ENCODE measurements at places on chromosomes 1 and 21. TPM values are rescaled to one million over a fixed set of nuclear protein-coding genes. Genes with fewer than 3 reads are reported as not detected.

- DNase-seq = no peak
These were observed 3.8 kb downstream of the CNR2 start for GRCh38 chr1:23909412-23909811.

Gene CIART
- total RNA-seq = 10.2 TPM

Gene CTPS1
- 83.1 TPM for total RNA-seq

Gene ARHGEF16
- total RNA-seq = not detected

DNA sequence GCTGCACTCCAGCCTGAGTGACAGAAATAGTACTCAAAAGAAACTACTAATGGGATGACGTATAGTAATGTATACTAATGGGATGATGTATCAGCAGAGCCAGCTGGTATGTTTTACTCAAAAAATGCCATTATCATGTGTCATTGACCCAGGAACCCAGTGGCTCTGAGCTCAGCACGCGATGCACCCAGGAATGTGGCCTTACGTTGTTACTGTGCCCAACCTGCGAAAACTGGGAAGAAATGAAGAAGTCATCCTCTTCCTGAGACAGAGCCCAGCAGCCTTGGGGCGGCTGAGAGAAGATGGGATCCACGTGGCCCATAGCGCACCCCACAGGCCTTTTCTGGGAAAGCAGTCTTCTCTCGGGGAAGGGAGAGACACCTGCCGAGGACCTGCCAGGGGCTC lies 8.8 kb downstream of the UBE2J2 start:
- DNase-seq = no peak

All from natural killer cell treated with Interleukin-12 subunit alpha and Interleukin-12 subunit beta and Interleukin-15 and Interleukin-18, amount 100 ng/mL, for 72 hours (primary cell).